ENCODE measurements at places on chromosomes 13 and 19.

GRCh38 chr19:41363753-41364523 is at the start of gene B9D2:
Gene B9D2 (minus strand): TSS chr19:41364149. CDS start chr19:41363519, 630 bp downstream.
- DNase-seq, result peak; percentile 96

DNA sequence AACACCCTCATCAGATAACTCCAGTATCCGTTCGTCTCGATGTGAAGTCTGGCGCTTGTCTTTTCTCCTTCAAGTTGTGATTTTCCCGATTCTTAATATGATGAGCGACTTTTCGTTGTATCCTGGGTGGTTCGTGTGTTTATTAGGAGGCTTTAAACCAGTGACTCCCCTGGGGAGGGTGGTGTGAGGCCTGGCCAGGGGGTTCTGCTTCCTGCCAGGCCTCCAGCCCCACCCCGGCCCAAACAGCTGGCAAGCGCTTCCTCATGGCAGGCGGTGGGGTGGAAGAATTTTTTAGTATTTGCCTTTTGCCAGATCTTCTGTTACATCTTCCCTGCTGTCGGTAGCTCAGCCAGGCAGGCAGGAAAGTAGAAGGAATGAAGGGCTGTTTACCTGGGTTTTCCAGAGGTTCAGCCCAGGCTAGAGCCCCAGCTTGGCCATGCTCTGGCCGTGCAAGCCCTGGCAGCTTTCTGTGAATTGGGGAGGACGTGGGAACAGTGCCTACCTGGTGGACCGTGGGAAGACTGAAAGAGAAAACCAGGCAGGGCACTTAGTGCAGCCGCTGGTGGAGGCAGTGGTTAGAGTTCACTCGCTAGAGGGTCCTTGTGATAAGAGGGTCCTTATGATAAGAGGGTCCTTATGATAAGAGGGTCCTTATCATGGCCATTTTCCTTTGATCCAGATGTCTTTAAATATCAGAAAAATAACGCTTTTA is 37.7 kb upstream of the DCUN1D2 start:
- no peak for DNase-seq

DNA sequence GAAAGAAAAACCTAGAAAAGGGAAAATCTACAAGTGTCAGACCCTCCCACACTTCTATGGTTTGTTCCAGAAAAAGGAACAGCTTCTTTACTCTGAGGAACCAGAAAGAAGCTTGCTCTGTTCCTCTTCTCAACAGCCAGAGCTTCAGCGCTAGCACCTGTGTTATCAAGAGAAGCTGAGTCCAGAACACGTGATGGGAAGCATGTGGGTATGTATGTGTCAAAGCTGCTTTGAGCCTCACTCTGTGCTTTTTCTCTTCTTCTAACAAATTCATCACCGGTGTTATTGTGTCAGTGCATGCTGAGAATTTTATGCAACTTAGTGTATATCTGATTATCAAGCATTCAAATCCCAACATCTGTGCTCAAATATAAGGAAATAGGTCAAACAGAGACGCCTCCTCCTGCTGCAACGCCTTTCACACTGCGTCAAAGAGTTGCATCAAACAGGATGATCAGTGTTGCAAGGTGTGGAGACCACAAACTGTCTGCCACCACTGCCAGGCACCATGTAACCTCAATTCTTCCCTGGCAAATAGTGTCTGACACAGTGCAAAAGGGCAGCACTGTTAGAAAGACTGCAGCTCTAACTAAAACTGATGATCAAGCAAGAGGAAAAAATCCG is 83.9 kb downstream of the LRRC63 start:
- DNase-seq, result no peak

DNA sequence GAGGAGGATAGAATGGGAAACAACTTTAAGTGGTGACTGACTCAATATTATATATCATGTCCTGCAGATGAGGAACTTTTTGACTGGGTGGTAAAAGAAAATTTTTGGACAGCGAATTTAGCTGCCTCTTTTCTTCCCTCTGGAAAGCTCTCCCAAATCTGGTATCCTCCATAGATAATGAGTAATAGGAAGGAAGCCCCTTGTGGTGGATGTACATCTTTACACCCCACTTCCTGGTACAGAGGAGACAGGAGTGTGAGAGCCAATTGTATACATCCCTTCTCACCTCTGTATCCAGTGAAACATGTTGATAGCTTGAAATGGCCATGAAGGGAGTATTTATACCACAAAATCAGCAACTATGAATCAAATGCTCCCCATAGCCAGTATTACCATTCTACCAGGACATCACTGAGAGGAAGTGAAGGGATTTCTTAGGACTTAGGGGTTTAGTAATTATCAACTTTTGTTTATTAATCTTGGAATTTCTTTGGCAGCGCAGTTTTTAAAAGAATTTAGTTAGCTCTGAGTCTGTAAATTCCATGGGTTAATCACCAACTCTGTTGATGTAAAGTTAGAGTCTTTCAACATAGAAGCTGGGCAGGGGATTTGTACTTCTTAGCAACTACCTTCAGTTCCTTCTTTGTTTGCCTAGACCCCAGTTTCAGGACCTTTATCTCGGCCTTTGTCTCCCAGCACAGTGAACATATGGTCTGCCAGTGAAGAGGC is 17.0 kb upstream of the TDRD3 start:
- DNase-seq, result no peak

DNA sequence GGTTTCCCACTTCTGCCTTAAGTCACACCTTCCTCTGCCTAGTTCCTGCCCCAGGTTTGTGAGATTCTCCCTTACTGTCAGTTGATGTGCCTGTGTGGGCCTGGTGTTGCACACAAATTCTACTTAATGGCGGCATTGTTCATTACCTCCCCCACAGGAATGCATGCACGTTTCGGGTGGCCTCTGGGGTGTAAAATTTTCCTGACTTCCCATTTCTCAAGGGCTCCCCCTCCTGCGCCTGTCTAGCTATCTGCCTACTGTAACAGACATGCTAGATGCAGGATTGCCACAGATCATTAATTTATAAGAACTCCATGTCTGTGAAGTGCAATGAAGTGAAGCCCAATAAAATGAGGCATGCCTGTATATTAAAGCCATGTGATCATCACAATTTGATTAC is 1466.3 kb downstream of the PCDH9 start:
- DNase-seq, result no peak

GRCh38 chr13:44857061-44857460 is 132.2 kb downstream of the NUFIP1 start:
- DNase-seq, result no peak

DNA sequence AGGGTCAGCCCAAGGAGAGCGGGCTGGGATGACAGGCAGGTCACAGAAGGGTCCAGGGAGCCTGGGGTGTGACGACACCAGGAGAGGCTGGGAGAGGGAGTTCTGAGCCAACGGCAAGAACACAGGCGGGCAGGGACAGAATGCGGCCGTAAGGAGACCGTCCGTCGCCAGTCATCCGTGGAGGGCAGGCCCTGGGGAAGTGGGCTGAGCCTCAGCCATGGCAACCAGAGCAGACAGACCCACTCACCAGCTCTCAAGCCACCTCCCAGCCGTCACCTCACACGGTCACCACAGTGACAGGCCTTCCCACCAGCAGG is 3.7 kb upstream of the TMEM86B start:
- DNase-seq, result no peak

DNA sequence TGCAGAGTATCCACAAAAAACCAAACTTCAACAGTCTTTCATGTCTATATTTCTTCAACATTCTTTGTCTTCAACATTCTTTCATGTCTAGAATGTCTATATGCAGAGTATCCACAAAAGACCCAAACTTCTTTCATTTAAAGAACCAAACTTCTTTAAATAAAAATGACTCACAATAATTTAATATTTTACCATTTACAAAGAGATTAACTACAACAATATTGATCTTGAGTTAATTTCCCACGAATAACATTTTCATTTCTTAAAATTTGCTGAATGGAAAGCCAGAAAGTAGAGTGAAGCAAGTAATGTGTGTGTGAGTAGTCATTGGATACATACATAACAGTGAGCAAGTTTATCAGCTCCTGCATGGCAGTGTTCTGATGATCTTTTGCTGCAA is 1069.7 kb downstream of the EFNB2 start:
- DNase-seq, result no peak

DNA sequence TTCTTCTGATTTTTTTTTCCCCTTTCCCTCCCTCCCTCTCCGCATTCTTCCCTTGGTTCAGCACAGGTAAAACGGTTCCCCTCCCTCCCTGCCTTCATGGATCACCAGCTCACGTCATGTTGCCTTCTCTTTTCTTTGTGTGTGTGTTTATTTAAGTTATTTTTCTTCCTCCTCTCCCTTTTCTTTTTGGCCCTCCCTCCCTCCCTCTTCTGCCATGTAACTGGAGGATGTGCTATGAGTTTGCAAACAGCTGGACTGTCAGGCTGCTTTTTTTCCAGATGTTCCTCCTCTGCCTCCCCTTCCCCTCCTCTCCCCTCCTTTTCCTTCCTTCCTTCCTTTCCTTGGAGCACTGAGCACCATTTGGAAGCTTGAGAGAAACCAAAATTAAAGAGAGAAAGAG is 2.0 kb downstream of the LENG9 start:
- DNase-seq, result no peak

DNA sequence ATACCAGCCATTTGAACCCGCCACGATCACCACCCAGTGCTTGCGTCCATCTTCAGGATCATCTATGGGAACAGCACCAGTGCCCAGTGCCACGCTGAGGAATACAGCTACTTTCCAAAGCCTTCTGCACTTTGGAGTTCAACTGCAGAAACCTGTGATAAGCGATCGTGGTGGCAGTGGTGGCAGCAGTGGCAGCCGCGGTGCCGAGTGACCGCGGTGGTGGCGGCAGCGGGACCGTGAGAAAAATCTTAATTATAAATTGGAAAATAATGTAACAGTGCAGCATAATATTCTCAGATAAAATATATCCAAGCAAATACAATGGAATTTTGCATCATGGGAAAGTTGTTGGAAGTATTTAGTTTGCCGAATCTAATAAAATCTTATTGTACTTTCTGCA is 2270.9 kb downstream of the PCDH9 start:
- no peak for DNase-seq

GRCh38 chr13:40251343-40252032 is 415.0 kb downstream of the FOXO1 start:
- no peak for DNase-seq

GRCh38 chr19:28196101-28196500 is 1016.9 kb downstream of the UQCRFS1 start:
- no peak for DNase-seq

DNA sequence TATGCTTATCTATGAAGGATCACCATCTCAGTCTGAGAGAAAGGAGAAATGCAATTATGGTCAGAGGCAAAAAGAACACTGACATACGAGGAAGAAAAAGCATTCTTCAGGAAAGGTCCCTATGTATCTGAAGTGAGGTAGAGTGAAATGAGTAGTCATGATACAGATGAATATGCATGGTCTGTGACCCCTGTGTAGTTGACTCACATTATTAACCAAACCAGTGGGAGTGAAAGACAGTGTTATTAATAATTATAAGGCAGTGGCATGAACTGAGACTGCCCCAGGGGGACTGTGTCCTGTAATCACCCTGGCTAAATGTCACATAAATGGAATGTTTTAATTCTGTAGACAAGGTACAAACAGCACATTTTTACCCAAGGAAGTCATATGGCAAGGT is 1320.2 kb upstream of the PCDH9 start:
- no peak for DNase-seq

DNA sequence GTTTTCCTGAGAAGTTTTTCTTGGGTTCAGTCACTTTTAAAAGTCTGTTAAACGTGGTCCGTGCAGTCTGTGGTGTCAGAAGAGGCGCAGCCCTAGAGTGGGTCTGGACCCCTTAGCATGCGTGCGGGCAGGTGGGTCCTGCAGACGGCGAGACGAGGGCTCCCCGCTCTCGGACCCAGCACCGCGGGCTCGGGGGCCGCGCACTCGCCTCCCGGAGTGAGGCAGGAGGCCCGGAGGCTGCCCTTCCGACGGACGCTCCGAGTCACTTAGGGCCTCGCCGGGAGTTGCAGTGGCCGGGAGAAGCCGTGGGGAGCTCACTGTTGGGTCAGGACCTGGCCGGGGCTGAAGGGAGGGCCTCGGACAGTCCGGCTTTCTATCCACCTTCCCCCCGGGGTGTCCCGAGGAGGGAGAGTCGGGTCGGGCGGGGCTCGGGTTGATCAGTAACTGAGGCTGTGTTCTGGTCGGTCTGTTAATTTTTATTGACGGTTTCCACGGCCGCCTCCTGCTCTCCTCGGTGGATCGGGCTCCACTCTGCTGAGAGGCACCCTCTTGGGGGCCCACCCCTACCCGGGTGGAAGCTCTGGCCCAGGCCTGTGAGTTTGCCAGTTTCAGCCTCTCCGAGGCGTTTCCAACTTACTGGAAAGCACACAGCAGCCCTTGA is 1.3 kb downstream of the PTBP1 start:
- DNase-seq, result no peak

- DNase-seq, result no peak
Observed at GRCh38 chr13:48094404-48094780, 512 bp downstream of the MED4 start.

GRCh38 chr19:37470216-37470615 is 1.1 kb downstream of the ZNF570 start:
- DNase-seq, result no peak

GRCh38 chr13:58767566-58767965 is 1136.0 kb downstream of the PCDH17 start:
- no peak for DNase-seq

DNA sequence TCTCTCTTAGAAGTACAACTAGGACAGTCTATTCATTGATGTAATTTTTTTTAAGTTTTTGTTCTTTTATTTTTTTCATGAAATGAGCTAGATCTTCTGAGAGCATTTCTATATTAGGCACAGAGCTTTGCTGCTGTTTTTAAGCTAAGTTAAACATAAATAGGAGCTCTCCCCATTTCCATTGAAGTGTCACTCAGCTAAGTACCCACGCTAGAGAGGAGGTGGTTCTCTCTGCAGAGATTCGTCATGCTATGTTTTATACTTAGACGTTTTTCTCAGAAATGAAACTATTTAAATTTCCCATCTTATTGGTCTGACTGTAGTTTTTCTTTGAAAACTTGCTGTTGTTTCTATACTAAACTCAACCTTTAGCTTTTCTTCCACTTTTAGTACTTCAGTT is 271.5 kb downstream of the PCDH9 start:
- no peak for DNase-seq

- no peak for DNase-seq
Observed at GRCh38 chr13:110964229-110965037, 49.6 kb upstream of the ANKRD10 start.

- no peak for DNase-seq
Observed at GRCh38 chr19:19445911-19446361, 40.5 kb downstream of the GATAD2A start.

DNA sequence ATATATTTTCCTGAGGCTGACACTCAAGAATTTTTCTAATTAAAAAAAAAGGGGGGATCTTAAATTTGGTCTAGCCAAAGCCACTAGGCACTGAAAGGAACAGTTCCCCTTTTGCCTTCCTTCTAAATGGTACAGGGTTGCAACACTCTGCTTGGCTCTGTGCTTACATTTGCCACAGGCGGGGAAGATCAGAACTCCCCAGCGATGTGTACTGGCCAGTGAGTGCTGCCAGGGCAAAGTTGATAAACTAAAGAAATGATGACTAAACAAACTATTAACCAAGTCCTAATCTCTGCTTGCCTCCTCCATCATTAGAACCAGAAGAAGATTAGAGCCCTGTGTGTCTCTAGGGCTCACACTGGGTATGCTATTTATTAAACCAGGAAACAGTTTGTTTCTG is 75.3 kb upstream of the SCEL start:
- DNase-seq, result no peak

GRCh38 chr19:30886222-30886621 is 463.0 kb downstream of the TSHZ3 start:
- no peak for DNase-seq

- DNase-seq, result no peak
Observed at GRCh38 chr13:40129467-40129866, 474.0 kb downstream of the COG6 start.

Data from NCI-H2171 (cell line).